ENCODE measurements at places on chromosomes 16 and 17.

DNA sequence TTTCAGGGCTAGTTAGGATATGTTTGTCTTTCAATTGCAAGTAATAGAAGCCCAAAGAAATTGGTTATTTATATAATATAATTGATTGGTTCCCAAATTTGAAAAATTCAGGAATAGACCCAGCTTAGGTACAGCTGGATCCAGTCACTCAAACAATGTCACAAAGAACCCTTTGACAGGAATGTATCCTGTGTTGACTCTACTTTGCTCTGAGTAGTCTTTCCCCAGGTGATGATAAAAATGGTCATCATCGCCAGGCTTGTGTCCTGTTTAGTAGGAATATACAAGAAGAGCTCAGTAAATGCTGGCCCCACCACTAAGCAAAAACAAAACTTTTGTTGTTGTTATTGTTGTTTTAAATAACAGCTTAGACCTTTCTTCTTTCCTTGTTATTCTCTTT lies 35.0 kb downstream of the MAPT start:
- DNase-seq: no peak

DNA sequence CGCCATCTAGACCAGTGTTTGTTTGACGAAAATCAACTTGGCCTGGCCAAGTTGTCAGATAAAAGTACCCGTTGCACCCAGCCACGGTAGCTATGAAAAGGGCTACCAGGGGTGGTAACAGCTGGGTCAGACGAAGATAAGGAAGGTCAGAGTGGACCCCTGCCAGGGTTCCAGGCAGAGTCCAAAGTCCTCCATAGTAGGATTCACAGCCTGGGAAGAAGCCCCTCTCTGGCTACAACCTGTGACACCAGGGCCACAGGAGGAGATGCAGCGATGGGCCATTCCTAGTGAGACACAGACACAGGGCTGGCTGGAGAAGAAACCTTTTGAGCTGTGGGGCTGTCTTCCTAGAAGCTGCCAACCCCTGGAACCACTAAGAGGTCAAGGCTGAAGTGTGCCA lies 39.3 kb downstream of the MEAK7 start:
- DNase-seq: no peak

DNA sequence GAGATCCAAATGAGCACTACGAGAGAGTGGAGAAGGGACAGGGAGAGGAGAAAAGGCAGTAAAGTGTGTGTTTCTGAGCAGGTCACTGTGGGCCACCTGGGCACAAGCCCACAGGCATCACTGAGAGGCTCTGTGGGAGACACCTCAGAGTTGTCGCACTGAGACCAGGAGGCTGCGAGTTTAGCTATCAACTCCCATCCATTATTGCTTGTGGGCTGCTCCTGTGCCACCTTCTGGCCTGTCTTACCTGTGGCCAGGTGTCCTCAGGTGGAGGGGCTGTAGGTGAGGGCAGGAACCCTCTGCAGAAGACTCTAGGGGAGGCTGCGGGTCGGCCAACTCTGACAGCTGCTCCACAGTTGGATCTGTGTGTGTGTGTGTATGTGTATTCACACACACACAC lies 2.5 kb upstream of the PRR29 start:
- DNase-seq: no peak

GRCh38 chr16:2235695-2236336 lies 428 bp upstream of the DNASE1L2 start:
- no peak for DNase-seq

GRCh38 chr17:7177954-7178477 lies 1.2 kb downstream of the ASGR1 start:
- no peak for DNase-seq

GRCh38 chr17:49214676-49215360 lies 4.3 kb downstream of the ABI3 start:
- DNase-seq: no peak

DNA sequence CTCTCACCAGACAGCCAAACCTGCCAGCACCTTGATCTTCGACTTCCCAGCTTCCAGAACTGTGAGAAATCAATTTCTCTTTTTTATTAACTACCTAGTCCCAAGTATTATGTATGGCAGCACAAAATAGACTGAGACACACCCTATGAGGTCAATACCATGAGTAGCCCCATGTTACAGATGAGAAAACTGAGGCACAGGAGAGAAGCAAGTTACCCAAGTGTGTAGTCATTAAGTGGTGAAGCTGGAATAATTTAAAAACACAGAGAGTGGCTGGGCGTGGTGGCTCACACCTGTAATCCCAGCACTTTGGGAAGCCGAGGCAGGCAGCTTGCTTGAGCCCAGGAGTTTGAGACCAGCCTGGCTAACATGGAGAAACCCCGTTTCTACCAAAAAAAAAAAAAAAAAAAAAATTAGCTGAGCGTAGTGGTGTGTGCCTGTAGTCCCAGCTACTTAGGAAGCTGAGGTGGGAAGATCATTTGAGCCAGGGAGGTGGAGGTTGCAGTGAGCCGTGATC lies 4.9 kb downstream of the NQO1 start:
- no peak for DNase-seq

DNA sequence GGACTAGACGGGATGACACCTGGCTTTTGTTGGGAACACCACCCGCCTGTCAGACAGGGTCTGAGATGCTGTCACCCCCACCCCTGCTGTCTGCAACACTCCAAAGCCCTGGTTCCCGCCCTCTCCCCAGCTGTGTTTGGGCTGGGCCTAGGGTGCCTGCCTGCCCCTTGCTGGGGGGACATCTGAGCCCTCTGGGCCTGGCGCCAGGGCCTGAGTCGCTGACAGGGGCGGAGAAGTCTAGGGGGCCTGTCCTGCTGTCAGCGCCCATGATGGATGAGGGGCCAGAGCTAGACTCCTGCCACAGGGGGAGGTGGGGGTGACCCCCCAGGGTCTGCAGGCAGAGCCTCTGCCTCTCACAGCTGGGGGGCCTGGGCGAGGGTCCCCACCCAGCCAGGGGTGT lies 7.6 kb upstream of the PKMYT1 start:
- no peak for DNase-seq

- DNase-seq: no peak
These were observed 16.8 kb downstream of the CHP2 start for GRCh38 chr16:23771642-23772041.

DNA sequence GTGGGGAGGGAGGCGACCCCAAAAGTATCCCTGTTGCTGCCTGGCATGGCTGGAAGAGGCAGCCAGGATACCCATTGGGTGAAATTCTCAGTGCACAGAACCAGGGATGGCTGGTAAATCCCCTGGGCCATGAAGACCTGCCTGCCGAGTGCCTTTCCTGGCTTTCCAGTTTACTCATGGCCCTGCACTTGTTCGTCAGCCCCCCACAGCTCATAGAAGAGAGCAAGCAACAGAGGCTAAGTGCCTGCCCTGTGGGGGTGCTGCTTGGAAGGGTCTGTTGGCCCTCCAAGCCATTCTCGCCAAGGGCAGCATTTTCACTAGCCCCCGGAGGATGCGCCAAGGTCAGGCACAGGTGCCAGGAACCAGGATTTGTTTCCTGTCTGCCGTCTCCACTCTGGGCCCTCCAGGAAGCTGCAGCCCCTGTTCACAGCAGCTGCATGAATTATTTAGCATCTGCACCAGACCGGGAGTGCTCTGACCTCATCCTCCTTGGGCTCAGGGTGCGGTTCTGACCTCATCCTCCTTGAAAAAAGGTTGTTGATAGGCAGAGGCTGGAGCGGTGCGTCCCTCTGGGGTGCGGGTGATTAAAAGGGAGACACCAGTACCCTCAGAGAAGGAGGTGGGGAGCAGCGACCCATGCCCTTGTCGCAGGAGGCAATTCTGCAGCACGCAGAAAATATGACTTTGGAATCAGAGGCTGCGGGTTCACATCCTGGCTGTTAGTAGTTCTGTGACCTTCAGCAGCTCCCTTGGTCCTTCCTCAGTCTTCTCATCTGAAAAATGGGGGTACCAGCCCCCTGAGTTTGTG lies 14.2 kb upstream of the CD300A start:
- DNase-seq: no peak

DNA sequence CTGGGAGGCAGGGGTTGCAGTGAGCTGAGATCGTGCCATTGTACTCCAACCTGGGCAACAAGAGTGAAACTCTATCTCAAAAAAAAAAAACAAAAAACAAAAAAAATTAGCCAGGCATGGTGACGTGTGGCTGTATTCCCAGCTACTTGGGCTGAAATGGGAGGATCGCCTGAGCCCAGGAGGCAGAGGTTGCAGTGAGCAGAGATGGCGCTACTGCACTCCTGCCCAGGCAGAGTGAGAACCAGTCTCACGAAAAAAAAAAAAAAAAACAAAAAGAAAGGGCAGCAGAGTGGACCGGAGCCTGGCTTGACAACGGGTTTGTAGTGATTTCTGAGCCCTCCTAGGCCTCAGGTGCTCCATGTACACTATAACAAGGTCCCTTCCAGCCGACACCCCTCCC lies 33.1 kb downstream of the PEMT start:
- no peak for DNase-seq

GRCh38 chr16:58814348-58814801 lies 80.3 kb upstream of the GOT2 start:
- DNase-seq: peak; percentile 24

DNA sequence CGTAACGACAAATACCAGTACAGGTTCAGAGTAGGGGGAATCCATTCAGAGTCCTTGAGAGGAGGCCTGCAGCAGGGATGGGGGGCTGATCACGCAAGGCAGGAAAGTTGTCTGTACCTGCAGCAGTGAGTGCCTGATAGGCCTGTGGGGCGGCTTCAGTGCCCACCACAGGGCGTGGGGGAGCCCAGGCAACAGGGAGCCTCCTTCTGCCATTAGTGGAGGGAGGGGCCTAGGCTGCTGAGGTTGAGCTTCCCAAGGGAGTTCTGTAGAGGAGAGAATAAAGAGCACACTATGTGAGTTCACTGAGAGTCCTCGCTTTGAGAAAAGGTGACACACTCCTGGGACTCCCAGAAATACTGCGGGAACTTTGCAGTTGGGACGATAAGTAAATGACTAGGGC lies 134.6 kb downstream of the SPECC1 start:
- DNase-seq: no peak

GRCh38 chr16:30369938-30370455 lies 297 bp downstream of the TBC1D10B start:
- no peak for DNase-seq

- no peak for DNase-seq
These were observed 79.6 kb upstream of the CLEC18B start for GRCh38 chr16:74500907-74501306.

GRCh38 chr16:57639172-57639887 lies 10.9 kb downstream of the ADGRG1 start:
- no peak for DNase-seq

GRCh38 chr16:84096447-84097005 lies 20.2 kb downstream of the MBTPS1 start:
- DNase-seq: no peak

DNA sequence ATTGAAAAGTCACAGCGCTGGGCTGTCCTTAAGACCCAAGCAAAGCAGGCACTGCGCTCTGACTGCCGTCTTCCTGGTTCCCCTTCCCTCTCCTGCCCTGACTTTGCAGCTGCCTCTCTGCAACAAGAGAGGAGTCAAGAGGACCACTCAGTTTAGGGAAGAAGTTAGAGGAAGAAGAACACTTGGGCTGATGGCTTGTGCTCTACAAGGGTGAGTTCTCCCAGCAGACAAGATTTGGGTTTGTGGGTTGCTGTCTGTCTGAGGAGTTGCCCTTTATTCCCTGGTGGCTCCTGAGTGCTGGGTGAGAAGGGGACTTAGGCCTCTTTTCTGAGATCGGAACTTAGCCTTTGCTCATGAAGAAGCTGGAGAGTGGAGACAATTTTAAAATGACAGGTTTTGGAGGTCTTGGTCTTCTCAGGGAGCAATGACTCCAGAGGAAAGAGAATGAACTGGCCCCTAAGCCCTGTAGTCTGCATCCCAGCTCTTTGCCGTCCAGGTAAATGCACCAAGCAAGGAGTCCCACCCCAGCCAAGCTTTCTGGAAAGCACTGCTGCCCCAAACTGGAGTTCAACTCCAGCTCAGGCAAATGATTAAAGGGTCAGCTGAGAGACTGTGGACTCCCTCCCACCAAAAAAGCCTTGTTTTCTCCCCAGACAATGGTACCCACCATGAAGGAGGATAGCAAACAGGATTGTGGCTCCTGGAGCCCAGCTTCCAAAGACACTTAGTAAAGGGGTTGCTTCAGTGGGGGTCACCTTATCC lies 2.7 kb upstream of the HOXB9 start:
- DNase-seq: no peak

DNA sequence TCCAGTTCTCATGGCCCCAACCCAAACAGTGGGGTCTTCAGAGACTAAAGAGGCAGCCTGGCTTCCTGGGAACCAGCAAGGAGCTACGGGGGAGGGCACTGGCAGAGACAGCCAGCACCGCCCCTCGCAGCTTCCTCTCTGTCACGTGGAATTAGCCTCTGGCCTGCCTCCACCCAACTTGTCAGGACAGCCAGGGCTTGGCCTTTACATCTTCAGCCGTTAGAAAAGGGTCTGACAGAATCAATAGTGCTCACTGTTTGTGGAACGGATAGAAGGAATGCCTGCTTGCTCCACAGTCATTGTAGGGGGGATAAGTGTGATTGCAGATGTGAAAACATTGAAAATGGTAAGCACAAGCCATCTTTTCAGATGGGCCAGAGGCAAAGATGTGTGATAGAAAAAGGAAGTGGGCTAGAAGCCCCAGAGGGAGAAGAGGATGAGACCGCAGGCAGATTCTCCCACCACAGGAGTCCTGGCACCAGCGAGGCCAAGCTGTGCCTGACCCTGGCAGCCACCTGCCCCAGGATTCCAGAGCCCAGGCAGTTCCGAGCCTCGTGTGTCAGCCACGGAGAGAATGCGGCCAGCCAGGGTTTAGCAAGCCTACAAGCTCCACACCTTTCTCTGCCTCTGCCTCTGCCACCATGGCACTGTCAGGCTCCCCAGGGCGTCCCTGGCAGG lies 18.6 kb downstream of the GRIN2C start:
- DNase-seq: no peak

- DNase-seq: no peak
These were observed 8.3 kb downstream of the SLC5A10 start for GRCh38 chr17:18960241-18960665.

DNA sequence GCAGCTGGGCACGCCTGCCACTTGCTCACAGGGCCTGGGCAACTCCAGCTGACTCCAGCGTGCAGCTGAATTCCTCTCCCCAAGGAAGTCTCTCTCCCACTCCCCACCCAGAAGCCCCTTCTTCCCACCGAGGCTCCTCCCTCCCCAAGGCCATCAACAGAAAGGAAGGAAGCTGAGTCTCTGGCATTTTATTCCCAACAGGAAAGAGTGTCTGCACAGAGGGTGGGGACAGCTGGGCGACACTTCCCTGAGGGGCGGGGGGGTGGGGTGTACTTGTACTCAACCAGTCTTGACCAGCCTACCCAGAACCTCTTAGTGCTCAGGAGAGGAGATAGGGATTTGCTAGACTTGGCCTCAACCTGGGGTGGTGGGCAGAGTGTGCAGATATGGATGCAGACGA lies at the start of gene EXOC3L1:
EXOC3L1 (minus strand) TSS at position 96 of the 400 bp plus-strand sequence. CDS start 460 bp downstream, outside the sequence.
- no peak for DNase-seq

- no peak for DNase-seq
These were observed 20.2 kb downstream of the HIGD1B start for GRCh38 chr17:44867841-44868240.

- no peak for DNase-seq
These were observed 109.1 kb downstream of the RGS9 start for GRCh38 chr17:65246252-65246651.

DNA sequence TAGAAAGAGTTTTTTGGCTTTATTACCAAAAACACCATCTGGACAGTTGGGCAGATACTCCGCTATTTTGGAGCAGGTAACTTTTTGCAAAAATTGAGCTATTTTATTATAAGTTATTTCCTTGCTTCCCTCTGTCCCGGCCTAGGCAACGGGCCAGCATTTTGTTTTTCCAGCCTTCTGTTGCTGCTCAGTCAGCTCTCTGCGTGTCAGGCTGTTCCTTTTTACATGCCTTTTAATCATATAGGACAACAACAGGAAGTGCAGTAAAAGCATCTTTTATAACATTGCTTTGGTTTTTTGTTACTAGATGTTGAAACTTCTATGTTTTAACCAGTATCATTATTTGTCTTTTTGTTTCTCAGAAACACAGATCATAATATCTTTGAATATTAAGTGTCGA lies 30.4 kb downstream of the PPM1D start:
- DNase-seq: no peak
